T-cell (primary cell): ENCODE measurements at places on chromosomes 1 and 21. TPM values are rescaled to one million over a fixed set of nuclear protein-coding genes. Genes with fewer than 3 reads are reported as not detected.

The LENEP gene
- total RNA-seq, result 3.0 TPM

The ADGRB2 gene
- 1.7 TPM for total RNA-seq

The CELSR2 gene
- total RNA-seq, result 4.9 TPM

GRCh38 chr1:1200876-1201810 is 5.2 kb downstream of the TNFRSF18 start:
- peak; percentile 82 for DNase-seq

GRCh38 chr1:67818725-67819301 is 14.5 kb downstream of the GNG12 start:
- no peak for DNase-seq

The SPRR3 gene
- not detected for total RNA-seq

The SLFNL1 gene
- total RNA-seq, result 0.98 TPM

- DNase-seq, result no peak
Measured at GRCh38 chr1:240401731-240402130, 210.2 kb downstream of the GREM2 start.

DNA sequence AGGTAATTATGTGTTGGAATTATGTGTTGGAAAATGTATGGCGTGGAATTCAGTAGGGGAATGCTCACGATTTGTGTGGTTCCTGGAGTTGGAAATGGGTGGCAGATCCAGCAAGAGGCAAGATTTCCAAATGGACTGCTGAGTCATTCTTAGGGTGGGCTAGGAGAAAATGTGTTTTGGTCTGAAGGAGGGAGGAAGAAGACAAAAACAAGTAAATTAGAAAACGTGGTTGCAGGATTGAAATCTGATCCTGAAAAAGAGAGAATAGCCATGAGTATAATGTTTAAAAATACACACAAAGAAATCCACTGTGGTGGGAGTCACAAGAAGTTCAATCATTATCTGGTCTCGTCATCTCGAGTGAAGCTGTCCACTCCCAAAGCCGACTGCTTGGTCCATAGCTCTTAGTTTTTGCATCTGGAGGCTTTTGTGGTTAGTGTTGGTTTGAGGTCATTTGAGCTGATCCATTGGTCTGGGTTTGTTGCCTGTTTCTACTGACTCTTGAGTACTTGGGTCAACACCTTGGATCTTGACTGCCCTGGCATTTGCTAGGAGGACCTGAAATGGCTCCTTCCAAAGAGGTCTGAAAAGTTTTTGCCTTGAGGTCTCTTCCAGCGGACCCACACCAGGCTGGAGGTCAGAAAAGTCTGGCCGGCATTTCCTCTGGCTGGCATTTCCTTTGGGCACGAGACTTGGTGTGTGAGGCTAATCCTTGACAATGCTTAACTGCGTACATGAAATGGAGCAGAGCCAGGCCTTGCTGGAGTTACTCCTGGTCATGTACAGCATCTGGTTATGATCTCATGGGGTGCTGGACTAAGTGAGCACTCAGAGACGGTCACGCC is 9.2 kb downstream of the MX2 start:
- DNase-seq, result no peak

GRCh38 chr1:32871364-32872191 is 866 bp upstream of the FNDC5 start:
- DNase-seq, result no peak

DNA sequence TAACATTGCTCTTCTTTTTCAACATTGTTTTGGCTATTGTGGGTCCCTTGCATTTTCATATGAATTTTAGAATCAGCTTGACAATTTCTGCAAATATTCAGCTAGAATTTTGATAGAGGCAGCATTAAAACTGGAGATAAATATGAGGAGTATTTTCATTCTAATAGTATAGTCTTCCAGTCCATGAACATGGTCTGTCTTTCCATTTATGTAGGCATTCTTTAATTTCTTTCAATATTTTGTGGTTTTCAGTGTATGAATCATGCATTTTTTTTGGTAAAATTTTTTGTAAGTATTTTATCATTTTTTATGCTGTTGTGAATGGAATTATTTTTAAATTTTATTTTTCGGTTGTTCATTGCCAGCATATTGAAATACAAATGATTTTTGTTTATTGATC is 97.2 kb downstream of the DNAH14 start:
- no peak for DNase-seq

DNA sequence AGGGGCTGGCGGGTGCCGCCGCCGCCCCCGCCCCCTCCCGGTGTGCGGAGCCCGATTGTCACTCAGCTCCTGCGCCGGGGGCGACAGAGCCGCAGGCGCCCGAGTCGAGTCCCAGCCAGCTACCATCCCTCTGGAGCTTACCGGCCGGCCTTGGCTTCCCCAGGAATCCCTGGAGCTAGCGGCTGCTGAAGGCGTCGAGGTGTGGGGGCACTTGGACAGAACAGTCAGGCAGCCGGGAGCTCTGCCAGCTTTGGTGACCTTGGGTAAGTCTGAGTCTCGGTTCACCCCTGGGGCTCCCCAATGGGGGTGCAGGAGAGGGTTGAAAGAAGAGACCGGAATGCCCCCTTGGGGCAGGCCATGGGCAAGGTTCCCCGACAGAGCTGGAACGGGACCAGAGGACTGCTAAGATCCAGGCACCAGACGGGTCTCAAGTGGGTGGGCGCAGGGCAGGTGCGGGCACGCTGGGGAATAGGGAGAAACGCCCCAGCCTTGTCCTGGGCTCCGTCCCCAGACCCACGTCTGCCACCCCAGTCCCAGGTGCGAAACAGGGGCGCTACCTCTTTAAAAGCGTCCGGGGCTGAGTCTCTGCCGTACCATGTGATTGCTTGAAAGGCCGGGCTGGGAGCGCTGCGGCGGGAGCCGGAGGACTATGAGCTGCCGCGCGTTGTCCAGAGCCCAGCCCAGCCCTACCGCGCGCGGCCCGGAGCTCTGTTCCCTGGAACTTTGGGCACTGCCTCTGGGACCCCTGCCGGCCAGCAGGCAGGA is at the start of gene ADORA1:
Gene ADORA1 (plus strand): TSS at position 61 of the 765 bp plus-strand sequence. CDS start 1,116 bp downstream, outside the sequence.
- DNase-seq, result no peak
